Hematopoietic multipotent progenitor cell treated with erythropoietin and hydrocortisone succinate and interleukin-3 and kit ligand, for 6 days (in vitro differentiated cells): ENCODE measurements at places on chromosomes 7 and 10.

- DNase-seq: no peak
Observed at GRCh38 chr7:131538071-131538812, 18.2 kb downstream of the PODXL start.

- DNase-seq: no peak
Observed at GRCh38 chr10:75497997-75498883, 66.8 kb downstream of the LRMDA start.

- DNase-seq: no peak
Observed at GRCh38 chr10:124095096-124095495, 1.7 kb upstream of the CHST15 start.

DNA sequence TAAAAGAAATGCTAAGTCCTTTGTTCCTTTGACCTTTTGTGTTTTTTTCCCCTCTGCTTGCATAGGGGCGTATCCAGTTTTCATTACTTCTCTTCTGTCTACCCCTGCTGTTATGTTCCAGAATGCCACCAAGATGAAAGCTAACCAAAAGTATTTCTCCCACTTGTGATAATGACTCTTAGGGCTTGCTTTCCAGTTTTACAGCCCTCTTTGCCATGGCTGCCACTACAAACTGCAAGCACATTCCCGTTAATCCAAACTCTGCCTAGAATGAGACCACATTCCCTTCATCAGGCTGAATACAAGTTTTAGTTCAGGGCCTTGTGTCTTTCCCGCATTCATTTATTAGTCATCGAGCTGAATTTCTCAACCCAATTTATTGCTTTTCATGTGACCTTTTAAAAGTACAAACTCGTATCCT, 23.6 kb upstream of the CD36 start:
- no peak for DNase-seq

DNA sequence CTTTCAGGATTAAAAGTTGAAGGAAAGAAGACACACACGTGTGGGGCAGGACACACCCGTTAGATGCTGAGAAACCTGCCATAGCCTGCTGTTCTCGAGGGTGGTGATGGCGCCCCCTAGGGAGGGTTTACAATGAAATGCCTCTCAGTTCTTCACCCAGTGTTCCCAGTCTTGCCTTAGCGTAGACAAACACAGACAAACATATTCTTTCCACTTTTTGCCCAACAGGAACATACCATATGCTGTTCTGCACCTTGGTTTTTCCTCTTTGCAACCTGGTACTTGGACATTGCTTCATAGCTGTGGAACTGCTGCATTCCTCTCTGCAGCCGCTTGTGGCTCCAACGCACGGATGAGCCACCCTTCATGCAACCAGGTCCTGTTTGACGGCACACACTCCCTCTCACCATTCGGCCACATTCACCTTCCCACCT, 23.3 kb upstream of the HSPA12A start:
- peak; percentile 60 for DNase-seq

DNA sequence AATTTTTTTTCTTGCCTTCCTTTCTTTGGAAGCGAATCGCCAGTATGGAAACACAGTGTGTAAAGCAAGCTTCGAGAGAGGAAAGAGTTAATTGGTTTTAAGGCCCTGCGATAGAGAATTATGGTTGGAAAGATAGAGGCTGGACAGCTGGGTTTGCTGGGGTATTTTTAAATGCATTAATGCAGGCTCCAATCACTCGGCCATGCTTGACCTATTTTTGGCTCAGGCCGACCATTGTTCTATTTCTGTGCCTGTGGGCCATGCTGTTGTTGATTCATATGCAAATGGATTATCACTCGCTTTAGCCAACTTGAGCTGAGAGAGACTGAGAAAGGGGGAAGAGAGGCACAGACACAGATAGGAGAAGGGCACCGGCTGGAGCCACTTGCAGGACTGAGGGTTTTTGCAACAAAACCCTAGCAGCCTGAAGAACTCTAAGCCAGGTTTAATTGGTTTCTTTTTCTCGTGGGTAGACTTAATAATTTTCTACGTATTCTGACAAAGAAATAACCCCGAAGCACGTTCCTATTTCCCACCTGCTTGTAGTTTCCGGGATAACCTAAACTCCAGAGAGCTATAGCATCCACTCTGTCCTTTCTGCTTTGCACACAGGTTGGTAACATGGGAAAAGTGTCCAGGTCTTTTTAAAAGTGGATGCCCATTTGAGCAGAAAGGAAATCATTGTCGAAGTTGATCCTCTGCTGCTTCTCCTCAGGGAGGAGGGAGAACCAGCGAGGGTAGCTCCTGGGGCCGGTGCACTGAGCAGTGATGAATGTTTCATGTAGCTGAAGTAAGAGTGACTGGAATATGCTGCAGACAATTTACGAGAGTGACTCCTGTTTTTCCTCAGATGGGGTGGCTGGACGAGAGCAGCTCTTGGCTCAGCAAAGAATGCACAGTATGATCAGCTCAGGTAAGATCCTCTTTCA, at the start of gene HDAC9:
TSS of gene HDAC9 (plus strand) at position 338 of the 929 bp plus-strand sequence. CDS start at position 892, 554 bp downstream.
- peak; percentile 33 for DNase-seq

GRCh38 chr7:139683137-139683921, 94.5 kb downstream of the HIPK2 start:
- no peak for DNase-seq

DNA sequence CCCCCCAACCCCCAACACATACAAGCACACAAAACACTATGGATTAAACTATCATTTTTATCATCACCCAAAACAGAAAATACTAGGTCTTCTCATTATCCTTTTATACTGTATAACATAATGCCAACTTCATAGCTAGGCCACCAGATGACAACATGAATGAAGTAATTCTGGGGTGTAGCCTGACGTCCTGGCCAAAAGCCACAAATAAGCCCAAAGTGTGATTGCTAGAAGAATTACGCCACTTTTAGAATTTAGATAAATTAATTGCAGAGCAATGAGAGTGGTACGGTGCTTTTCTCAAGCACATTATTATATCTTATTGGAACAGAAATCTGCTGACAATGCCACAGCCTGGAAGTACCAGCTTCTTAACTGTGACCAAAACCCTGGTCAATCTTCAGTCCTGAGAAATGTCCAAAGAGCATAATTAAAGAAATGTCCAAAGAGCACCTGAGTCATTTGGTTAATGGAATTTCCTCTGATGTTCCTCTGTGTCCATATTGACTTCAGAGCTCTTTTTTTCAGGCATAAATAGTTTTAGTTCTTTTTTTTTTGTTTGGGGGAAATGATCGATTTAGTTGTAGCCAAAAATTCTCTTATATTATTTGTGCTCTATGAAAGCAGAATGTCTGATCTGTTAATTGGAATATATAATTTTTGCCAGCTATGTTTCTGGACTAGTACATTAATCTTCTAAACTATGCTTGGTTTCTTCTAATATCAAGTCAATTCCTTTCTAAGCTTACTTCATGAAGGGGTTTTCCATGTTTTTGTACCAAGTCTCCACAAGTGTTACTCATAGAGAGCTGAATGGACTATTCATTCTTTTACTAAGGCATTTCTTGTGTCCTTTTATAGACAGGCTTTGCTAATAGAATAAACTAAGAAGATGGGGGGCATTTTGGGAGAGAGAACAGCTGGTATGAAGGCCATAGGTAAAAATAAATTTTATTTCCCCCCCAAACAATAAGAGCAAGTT, 233.4 kb upstream of the SLC26A5 start:
- no peak for DNase-seq

DNA sequence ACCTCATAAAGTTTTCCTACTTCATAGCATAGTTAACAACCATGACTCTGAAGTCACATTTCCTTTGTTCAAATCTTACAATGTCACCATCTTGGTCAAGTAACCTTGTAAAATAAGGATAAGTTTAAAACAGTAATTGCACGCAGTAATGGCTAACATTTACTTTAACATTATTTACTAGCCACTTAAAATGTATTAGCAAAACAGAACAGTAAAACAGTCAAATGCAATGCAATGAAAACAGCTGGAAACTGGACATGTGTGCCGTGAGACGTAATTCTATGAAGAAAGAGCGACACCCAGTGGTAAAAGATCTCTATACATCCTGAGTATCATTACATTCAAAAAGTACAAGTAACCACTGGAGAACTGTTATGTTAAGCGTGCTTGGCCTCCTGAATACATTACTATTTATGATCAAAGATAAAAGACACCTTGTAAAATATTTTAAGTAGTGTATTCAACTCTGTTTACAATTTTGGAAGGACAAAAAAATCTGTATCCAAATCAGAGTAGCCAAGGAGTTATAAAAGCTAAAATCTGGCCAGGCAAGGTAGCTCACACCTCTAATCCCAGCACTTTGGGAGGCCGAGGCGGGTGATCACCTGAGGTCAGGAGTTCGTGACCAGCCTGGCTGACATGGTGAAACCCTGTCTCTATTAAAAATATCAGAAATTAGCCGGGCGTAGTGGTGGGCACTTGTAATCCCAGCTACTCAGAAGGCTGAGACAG, 27.2 kb downstream of the ATE1 start:
- peak; percentile 92 for DNase-seq

DNA sequence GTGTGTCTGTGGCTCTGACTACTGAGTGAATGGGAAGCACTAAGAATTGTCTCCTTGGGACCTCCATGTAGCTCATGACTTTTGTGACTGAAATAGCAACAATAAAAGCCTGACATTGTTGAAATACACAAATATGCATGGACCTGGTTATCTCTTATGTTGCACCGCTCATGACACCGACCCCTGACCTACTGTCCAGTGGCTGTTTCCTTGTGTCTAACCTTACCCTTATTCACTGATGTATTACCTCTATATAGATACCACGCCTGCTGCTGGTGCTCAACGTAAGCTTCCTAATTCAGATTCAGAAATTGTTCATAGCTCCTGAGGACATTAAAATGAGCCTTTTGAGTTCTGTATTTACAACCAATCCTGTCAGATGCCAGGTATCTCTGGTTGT, 243.4 kb upstream of the SEMA3C start:
- no peak for DNase-seq

DNA sequence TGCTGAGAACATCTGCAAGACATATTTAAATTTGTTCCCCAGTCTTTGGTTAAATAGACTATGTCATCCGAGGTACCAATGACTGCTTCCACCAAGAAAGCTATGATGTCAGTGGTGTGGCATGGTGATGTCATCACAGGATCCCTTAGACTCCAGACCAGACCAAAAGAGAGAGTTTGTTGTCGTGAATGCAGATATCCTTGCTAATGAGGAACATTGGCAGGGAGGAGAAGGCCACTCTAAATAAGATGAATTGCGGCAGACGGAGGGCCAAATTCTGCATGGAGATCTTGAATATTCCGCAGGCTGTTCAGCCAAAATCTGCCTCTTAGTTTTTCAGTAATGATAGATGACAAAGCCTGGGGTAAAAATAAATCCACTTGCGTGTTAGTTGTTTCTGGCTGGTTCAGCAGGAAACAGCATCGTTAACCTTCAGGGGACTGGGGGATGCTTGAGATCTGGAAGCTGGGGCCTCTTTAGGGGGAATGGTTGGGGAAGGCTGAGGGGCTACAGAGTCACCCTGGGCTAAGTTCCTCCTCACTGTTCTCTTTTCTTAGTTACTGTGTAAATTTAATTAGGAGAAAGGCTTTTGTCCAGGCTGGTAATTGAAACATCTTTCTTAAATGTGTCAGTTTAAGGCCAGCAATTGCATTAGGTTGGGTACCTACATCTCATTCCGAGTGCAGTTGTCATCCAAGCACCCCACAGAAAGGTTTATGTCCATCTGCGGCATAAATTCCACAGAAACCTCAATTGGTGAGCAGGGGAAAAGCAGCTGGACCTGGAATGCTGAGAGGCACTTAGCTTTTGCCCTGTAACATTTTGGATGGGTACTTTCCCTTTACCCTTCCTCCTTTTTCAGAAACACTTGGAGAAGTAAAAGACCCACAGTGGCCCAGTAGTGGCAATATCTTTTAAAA, 11.6 kb upstream of the CAMK1D start:
- no peak for DNase-seq

DNA sequence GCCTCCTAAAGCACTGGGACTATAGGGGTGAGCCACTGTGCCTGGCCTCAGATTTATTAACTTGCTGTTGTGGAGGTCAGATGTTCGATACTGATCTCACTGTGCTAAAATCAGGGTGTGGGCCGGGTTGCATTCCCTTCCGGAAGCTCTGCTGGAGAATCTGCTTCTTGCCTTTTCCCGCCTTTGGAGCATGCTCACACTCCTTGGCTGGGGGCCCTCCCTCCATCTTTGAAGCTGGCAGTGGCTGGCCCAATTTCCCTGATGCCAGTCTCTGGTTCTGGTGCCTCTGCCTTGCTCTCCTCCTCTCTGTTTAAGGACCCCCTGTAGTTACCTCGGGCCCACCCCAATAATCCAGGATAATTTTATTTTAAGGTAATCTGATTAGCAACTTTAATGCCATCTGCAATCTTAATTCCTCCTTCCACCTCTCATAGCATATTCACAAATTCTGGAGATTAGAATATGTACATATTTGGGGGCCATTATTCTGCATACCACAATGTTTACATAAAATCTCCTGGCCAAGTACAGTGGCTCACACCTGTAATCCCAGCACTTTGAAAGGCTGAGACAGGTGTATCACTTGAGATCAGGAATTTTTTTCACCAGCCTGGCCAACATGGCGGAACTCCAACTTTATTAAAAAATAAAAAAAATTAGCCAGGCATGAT, 7.9 kb upstream of the PITRM1 start:
- DNase-seq: no peak

GRCh38 chr7:143979998-143980397, 20.1 kb upstream of the OR6B1 start:
- DNase-seq: peak; percentile 55

DNA sequence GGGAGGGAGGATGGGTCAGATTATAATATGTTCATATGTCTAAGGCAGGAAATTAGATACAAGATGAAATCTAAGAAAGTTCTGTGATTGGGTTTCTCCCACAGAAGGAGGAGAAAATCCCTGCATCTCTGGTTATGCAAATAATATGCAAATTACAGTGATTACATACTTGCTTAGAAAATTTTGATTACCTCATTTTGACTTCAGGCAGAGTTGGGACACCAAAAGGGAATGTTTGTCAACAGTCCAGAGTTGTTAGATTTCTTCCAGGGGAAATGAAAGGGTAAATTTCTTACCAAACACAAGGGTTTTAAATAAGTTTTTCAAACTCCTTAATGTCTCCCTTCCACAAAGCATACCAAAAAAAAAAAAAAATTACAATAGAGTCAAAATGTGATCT, 101.4 kb upstream of the STEAP1B start:
- DNase-seq: no peak

GRCh38 chr10:95508730-95509129, 52.4 kb downstream of the SORBS1 start:
- no peak for DNase-seq
